ENCODE measurements at places on chromosomes 7 and 10. TPM values are rescaled to one million over a fixed set of nuclear protein-coding genes. Genes with fewer than 3 reads are reported as not detected.

Gene TMEM178B
- polyA plus RNA-seq = 0.24 TPM

Gene RBP3
- polyA plus RNA-seq = 1.1 TPM

Gene LIPF
- not detected for polyA plus RNA-seq

Gene PTF1A
- polyA plus RNA-seq = 0.28 TPM

Gene FFAR4
- polyA plus RNA-seq = 0.04 TPM

Gene PIP
- not detected for polyA plus RNA-seq

Gene CHRM2
- polyA plus RNA-seq = 3.4 TPM

Gene FANK1
- polyA plus RNA-seq = 5.5 TPM

Gene FBXO24
- polyA plus RNA-seq = 1.6 TPM

Gene HMX3
- polyA plus RNA-seq = not detected

Gene HILPDA
- 44.2 TPM for polyA plus RNA-seq

Gene AEBP1
- 129 TPM for polyA plus RNA-seq

Gene SEMA3D
- 18.7 TPM for polyA plus RNA-seq

Gene CDC14C
- not detected for polyA plus RNA-seq

Gene C10orf62
- not detected for polyA plus RNA-seq

Gene CHAT
- 0.88 TPM for polyA plus RNA-seq

Gene CCDC172
- not detected for polyA plus RNA-seq

Gene ASL
- 101 TPM for polyA plus RNA-seq

Gene PTPN20
- not detected for polyA plus RNA-seq

Gene TMEM176B
- polyA plus RNA-seq = 175 TPM

Gene CALHM3
- not detected for polyA plus RNA-seq
